ENCODE measurements at places on chromosomes 4 and X. TPM values are rescaled to one million over a fixed set of nuclear protein-coding genes. Genes with fewer than 3 reads are reported as not detected.

Gene ALPK1
- 15.5 TPM for total RNA-seq

Gene FABP2
- total RNA-seq = 3.4 TPM

Gene RPA4
- total RNA-seq = 3.8 TPM

GRCh38 chr4:130110189-130110588, 1014.2 kb downstream of the C4orf33 start:
- no peak overlapping the region for H3K27ac ChIP-seq
- H3K36me3 ChIP-seq = no peaks in the 10 kb centered on the region
- no peak overlapping the region for H3K4me3 ChIP-seq
- H3K4me1 ChIP-seq = no peaks in the 10 kb centered on the region
- no peaks in the 10 kb centered on the region for H3K27me3 ChIP-seq
- DNase-seq = no peak

DNA sequence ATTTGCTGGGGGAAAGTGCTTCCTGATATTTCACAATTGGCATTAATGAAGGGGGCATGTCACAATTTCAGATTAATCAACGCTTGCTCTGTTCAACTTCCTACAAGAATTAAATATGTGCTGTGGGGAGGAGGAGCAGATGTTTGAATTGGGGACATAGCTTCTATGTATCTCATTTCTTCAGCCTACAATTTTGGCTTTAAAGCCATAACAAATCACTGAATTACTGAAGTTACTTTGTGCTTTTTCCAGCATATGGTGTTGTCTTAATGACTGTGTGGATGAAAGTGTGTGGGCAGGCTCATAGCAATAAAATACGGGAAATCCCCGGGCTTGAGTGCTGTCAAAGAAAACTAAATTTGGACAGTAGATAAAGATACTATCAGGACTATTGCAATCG, 813 bp downstream of the TLR7 start:
- no peaks in the 10 kb centered on the region for H3K36me3 ChIP-seq
- H3K27me3 ChIP-seq = no peaks in the 10 kb centered on the region
- H3K27ac ChIP-seq = no peak overlapping the region
- no peak overlapping the region for H3K4me3 ChIP-seq
- no peaks in the 10 kb centered on the region for H3K4me1 ChIP-seq
- no peak for DNase-seq

GRCh38 chr4:182906786-182907185, 10.4 kb downstream of the DCTD start:
- H3K27me3 ChIP-seq = no peaks in the 10 kb centered on the region
- no peaks in the 10 kb centered on the region for H3K36me3 ChIP-seq

DNA sequence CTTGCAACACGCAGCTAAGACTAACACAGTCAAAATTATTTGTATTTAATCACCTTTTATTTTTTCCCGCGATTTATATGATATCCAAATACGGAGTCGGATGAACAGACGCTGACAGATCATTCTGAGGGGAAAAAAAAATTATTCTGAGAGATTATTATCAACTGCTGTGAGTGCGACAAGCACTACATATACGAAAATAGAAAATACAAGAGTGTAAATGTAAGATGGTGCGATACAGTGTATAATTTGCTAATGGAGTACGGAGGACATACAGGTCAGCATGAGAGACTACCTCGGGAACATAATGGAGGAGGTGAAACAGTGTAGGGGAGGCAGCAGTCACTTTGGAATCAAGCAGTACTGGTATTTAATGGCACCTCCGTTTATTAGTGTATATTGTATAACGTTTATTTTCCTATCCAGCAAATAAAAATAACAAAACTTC, 2.8 kb upstream of the LIN54 start:
- peaks cover 25% of the 10 kb centered on the region for H3K4me1 ChIP-seq
- H3K27me3 ChIP-seq = no peaks in the 10 kb centered on the region
- peak overlapping the region; percentile 97 for H3K27ac ChIP-seq

- no peak overlapping the region for H3K27ac ChIP-seq
- H3K36me3 ChIP-seq = no peaks in the 10 kb centered on the region
- H3K4me3 ChIP-seq = no peak overlapping the region
- no peaks in the 10 kb centered on the region for H3K27me3 ChIP-seq
Measured at GRCh38 chrX:139734996-139735395, 27.0 kb upstream of the MCF2 start.

DNA sequence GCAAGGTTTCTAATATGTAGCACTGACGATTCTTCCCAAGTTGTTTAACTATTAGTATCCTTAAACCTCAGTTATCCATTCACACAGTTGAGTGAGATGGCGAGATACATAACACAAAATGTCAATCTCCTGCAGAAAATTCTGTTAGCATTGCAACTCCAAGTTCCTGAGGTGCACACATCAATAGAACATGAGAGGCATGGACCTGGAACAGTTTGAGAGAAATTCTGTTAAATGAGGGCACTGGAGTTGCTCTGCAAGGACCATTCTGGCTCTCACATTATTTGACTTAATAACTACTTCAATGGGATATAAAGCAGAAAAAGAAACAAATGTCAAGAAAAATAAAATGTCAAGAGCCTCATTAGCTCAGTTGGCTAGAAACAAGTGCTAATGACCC, 301.2 kb upstream of the DIAPH2 start:
- H3K36me3 ChIP-seq = no peaks in the 10 kb centered on the region
- H3K27me3 ChIP-seq = no peaks in the 10 kb centered on the region
- no peak for DNase-seq
- no peak overlapping the region for H3K27ac ChIP-seq

GRCh38 chrX:151695583-151696340, 504 bp downstream of the PRRG3 start:
- H3K27ac ChIP-seq = no peak overlapping the region
- H3K4me1 ChIP-seq = no peaks in the 10 kb centered on the region
- DNase-seq = no peak
- H3K27me3 ChIP-seq = peaks cover 6% of the 10 kb centered on the region
- no peak overlapping the region for H3K4me3 ChIP-seq

- no peak overlapping the region for H3K4me3 ChIP-seq
- no peak overlapping the region for H3K27ac ChIP-seq
- no peak for DNase-seq
- H3K4me1 ChIP-seq = peaks cover 4% of the 10 kb centered on the region
Measured at GRCh38 chr4:151992332-151993154, 231.7 kb upstream of the GATB start.

Gene DDX53
- not detected for total RNA-seq

Gene KCNE5
- total RNA-seq = not detected

DNA sequence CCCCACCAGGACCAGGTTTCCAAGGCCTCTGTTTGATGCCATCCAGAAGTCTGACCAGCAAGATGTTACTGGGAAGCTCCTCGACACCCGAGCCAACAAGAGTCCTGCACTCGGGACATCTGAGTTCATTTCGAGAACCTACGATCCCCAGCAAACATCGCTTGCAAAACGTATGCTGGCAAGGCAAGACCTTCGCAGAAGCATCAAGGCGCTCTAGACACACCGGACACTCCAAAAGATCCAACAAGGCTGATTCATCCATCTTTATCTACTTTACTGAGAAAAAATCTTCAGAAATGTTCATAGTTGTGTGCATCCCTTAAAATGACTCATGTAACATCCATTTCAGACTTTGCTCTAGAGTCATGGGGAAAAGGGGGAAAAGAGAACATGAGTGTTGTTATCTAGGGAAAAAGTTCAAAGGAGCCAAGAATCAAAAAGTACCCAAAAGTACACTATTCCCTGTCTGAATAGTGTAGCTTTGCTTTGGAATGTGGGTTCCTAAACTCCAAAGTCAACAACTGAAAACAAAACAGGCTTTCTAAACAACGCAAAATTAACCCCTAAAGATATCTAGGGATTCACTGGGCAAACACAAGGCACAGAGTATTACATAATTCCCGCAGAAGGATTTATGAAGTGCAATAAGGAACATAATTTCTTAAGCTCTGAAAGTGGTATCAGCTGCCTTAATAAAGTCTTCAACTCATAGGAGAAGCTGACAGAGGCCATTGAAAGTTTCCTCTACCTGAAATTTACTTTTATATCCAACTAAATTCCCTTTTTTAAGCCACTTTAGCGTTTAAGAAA, 1.6 kb downstream of the SH3RF1 start:
- DNase-seq = peak; percentile 31
- H3K4me1 ChIP-seq = peaks cover 5% of the 10 kb centered on the region
- peak overlapping the region; percentile 96 for H3K27ac ChIP-seq

- H3K4me1 ChIP-seq = no peaks in the 10 kb centered on the region
- H3K4me3 ChIP-seq = no peak overlapping the region
- no peak for DNase-seq
- H3K27ac ChIP-seq = no peak overlapping the region
Measured at GRCh38 chrX:16112428-16112827, 10.9 kb upstream of the GRPR start.

- no peak for DNase-seq
- no peak overlapping the region for H3K27ac ChIP-seq
- H3K36me3 ChIP-seq = no peaks in the 10 kb centered on the region
- H3K4me3 ChIP-seq = no peak overlapping the region
- no peaks in the 10 kb centered on the region for H3K4me1 ChIP-seq
Measured at GRCh38 chr4:8568068-8568668, 12.0 kb upstream of the GPR78 start.

Gene ARX
- total RNA-seq = not detected

- peaks cover 22% of the 10 kb centered on the region for H3K36me3 ChIP-seq
- H3K4me1 ChIP-seq = peaks cover 8% of the 10 kb centered on the region
- DNase-seq = peak; percentile 18
- H3K27ac ChIP-seq = peak overlapping the region; percentile 10
- H3K4me3 ChIP-seq = peak overlapping the region; percentile 13
- no peaks in the 10 kb centered on the region for H3K27me3 ChIP-seq
Measured at GRCh38 chr4:25421816-25422525, 44.9 kb downstream of the ANAPC4 start.

DNA sequence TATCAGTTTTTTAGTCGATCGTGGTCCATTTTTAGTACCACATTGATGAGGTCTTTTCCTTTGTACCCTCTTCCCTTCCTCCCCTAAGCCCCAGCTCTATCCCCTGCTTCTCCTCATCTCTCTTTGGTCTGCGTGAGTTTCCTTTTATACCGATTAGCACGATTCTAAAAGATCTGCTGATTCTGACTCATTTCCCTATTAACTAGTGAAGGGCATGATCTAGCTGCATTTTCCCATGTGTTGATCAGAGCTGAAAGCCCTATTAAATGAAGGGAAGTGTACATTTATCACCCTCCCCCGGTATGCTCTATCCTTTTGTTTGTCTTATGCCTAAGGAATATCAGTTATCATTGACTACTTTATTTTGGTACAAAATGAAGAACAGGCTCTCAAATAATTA, 181.7 kb upstream of the NPY2R start:
- H3K4me3 ChIP-seq = no peak overlapping the region
- DNase-seq = no peak
- no peaks in the 10 kb centered on the region for H3K36me3 ChIP-seq
- no peak overlapping the region for H3K27ac ChIP-seq

GRCh38 chrX:3262901-3263300, 83.6 kb downstream of the MXRA5 start:
- H3K4me3 ChIP-seq = no peak overlapping the region
- DNase-seq = no peak
- no peaks in the 10 kb centered on the region for H3K27me3 ChIP-seq
- H3K36me3 ChIP-seq = no peaks in the 10 kb centered on the region

DNA sequence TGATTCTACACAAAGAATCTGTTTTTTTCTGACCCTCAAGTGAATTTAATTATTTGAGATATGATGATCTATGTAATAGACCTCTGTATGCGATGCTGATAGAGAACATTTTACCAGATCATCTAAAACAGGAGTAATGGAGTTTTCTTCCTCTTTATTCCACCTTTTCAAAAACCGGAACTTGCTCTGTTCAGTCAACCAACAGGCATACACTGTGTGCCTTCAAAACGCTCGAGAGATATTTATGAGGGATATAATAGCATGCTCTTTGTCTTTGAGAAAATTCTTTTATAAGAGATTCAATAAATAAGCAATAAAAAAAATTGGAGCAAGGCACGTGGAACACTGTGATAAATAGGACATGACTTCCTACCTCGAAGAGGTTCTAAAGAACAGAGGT, 2.0 kb downstream of the NYX start:
- no peak for DNase-seq
- no peaks in the 10 kb centered on the region for H3K27me3 ChIP-seq
- no peak overlapping the region for H3K4me3 ChIP-seq
- H3K36me3 ChIP-seq = no peaks in the 10 kb centered on the region
- H3K27ac ChIP-seq = peak overlapping the region; percentile 34
- H3K4me1 ChIP-seq = no peaks in the 10 kb centered on the region

Gene RNF150
- total RNA-seq = 15.3 TPM

DNA sequence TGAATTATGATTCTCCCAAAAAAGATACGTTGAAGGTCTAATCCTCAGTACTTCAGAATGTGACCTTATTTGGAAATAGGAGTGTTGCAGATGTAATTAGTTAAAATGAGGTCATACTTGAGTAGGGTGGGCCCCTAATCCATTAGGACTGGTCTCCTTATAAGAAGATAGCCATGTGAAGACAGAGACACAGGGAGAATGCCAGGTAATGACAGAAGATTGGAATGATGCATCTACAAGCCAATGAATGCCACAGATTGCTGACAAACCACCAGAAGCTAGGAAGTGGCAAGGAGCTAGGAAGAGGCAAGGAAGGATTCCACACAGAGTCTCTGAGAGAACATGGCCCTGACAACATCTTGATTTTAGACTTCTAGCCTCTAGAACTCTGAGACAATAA, 7.4 kb upstream of the RPS6KA3 start:
- no peak overlapping the region for H3K4me3 ChIP-seq
- no peaks in the 10 kb centered on the region for H3K4me1 ChIP-seq
- DNase-seq = no peak
- H3K27me3 ChIP-seq = no peaks in the 10 kb centered on the region

- no peaks in the 10 kb centered on the region for H3K36me3 ChIP-seq
- H3K27me3 ChIP-seq = no peaks in the 10 kb centered on the region
- H3K4me1 ChIP-seq = no peaks in the 10 kb centered on the region
- H3K4me3 ChIP-seq = no peak overlapping the region
Measured at GRCh38 chrX:109843963-109844751, 111.1 kb upstream of the ACSL4 start.

Gene FRG2
- not detected for total RNA-seq

GRCh38 chr4:52945326-52945898, 83.3 kb downstream of the RASL11B start:
- DNase-seq = no peak
- H3K27ac ChIP-seq = no peak overlapping the region
- H3K36me3 ChIP-seq = no peaks in the 10 kb centered on the region
- H3K27me3 ChIP-seq = no peaks in the 10 kb centered on the region

Gene TSR2
- 18.1 TPM for total RNA-seq

DNA sequence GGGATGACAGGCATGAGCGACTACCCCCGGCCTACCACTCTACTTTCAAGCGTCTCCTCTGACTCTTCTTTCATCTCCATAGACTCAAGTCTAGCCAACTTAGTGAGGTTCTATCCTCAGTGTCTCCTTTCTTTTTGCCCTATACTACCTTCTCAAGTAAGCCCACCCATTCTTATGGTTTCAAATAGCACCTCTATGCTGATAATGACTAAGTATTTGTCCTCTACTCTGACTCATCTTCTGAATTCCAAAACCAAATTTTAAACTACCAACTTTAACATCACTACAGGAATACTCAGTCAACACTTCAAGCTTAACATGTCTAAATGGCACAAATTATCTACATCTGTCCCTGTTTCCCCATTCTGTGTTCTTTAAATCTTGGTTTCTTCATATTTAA, 47.8 kb downstream of the ELF2 start:
- no peak overlapping the region for H3K27ac ChIP-seq
- DNase-seq = no peak
- no peaks in the 10 kb centered on the region for H3K36me3 ChIP-seq
- no peaks in the 10 kb centered on the region for H3K4me1 ChIP-seq

GRCh38 chr4:129550281-129550785, 454.4 kb downstream of the C4orf33 start:
- no peaks in the 10 kb centered on the region for H3K27me3 ChIP-seq
- no peak overlapping the region for H3K4me3 ChIP-seq
- no peaks in the 10 kb centered on the region for H3K4me1 ChIP-seq
- DNase-seq = no peak

GRCh38 chrX:153934148-153934761, 582 bp downstream of the NAA10 start:
- H3K27ac ChIP-seq = peak overlapping the region; percentile 68
- no peaks in the 10 kb centered on the region for H3K27me3 ChIP-seq
- no peak for DNase-seq
- H3K4me1 ChIP-seq = peaks cover 9% of the 10 kb centered on the region

Gene ADRA2C
- 0.96 TPM for total RNA-seq

Data from transverse colon (tissue), 4 donors.